ENCODE measurements at places on chromosomes 3 and 15. TPM values are rescaled to one million over a fixed set of nuclear protein-coding genes. Genes with fewer than 3 reads are reported as not detected.

C3orf33 gene
- 2.0 TPM for total RNA-seq

ACSBG1 gene
- not detected for total RNA-seq

ST3GAL6 gene
- 19.4 TPM for total RNA-seq

GRM7 gene
- total RNA-seq = 0.12 TPM

GOLGA6L10 gene
- total RNA-seq = 1.3 TPM

LYZL4 gene
- not detected for total RNA-seq

All from omental fat pad (tissue), 4 donors.